A549 treated with Hydrocortisone at 1 μM for 4 hours (cell line): ENCODE measurements at places on chromosomes 7 and 10. TPM values are rescaled to one million over a fixed set of nuclear protein-coding genes. Genes with fewer than 3 reads are reported as not detected.

HOXA9 gene
- 0.32 to 0.67 TPM (median 0.54 TPM) in 5 replicates for total RNA-seq

LIPM gene
- total RNA-seq: not detected in 5 replicates

WASHC2C gene
- total RNA-seq: 17.1 to 24.2 TPM (median 18.3 TPM) in 5 replicates

CACNB2 gene
- not detected in 5 replicates for total RNA-seq

RNF32 gene
- 1.2 to 2.2 TPM (median 1.3 TPM) in 5 replicates for total RNA-seq

SPDYE2 gene
- 0.05 TPM in 1 of 5 replicates, not detected in the others for total RNA-seq

CLDN3 gene
- 1.6 to 3.8 TPM (median 3.4 TPM) in 5 replicates for total RNA-seq

BHLHA15 gene
- 0.50 to 0.86 TPM (median 0.61 TPM) in 5 replicates for total RNA-seq

SLC26A3 gene
- not detected in 5 replicates for total RNA-seq

ANXA8 gene
- total RNA-seq: 28.3 to 41.4 TPM (median 35.1 TPM) in 5 replicates

TMEM184A gene
- total RNA-seq: 7.0 to 9.9 TPM (median 9.0 TPM) in 5 replicates

HACD1 gene
- total RNA-seq: 35.5 to 63.8 TPM (median 58.6 TPM) in 5 replicates

ARID5B gene
- total RNA-seq: 1.4 to 2.7 TPM (median 1.7 TPM) in 5 replicates

POLR2J2 gene
- total RNA-seq: 0.12 to 0.61 TPM (median 0.24 TPM) in 5 replicates

HIPK2 gene
- total RNA-seq: 25.8 to 49.0 TPM (median 38.1 TPM) in 5 replicates

DYNC1I1 gene
- total RNA-seq: 0.06 to 0.32 TPM (median 0.21 TPM) in 4 of 5 replicates, not detected in the other

GPNMB gene
- total RNA-seq: 2.7 to 3.6 TPM (median 3.1 TPM) in 5 replicates

CCDC136 gene
- total RNA-seq: 1.5 to 2.5 TPM (median 2.2 TPM) in 5 replicates

CNTNAP2 gene
- total RNA-seq: 0.01 to 0.10 TPM (median 0.02 TPM) in 3 of 5 replicates, not detected in the others

GIMAP4 gene
- total RNA-seq: not detected in 5 replicates

SLC26A4 gene
- total RNA-seq: 0.09 to 0.14 TPM (median 0.10 TPM) in 5 replicates

FAM25A gene
- 0.50 to 0.52 TPM in 2 of 5 replicates, not detected in the others for total RNA-seq
